CD4-positive, alpha-beta T cell treated with Interleukin-4 for 4 hours (primary cell): ENCODE measurements at places on chromosomes 1 and 21.

DNA sequence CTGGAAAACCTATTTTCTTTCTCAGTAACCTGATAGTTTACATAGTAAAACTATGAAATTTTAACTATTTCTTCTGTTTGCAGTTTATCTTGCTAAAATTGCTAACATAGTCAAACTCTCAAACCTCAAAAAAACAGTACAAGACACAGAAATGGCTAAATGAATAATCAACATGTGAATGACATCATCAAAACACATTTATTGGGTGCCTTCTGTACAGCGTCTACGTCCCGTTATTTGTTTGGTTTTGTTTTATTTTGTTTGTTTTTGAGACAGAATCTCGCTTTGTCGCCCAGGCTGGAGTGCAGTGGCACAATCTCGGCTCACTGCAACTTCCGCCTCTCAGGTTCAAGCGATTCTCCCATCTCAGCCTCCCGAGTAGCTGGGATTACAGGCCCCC is 11.2 kb downstream of the RBM34 start:
- no peak for DNase-seq

DNA sequence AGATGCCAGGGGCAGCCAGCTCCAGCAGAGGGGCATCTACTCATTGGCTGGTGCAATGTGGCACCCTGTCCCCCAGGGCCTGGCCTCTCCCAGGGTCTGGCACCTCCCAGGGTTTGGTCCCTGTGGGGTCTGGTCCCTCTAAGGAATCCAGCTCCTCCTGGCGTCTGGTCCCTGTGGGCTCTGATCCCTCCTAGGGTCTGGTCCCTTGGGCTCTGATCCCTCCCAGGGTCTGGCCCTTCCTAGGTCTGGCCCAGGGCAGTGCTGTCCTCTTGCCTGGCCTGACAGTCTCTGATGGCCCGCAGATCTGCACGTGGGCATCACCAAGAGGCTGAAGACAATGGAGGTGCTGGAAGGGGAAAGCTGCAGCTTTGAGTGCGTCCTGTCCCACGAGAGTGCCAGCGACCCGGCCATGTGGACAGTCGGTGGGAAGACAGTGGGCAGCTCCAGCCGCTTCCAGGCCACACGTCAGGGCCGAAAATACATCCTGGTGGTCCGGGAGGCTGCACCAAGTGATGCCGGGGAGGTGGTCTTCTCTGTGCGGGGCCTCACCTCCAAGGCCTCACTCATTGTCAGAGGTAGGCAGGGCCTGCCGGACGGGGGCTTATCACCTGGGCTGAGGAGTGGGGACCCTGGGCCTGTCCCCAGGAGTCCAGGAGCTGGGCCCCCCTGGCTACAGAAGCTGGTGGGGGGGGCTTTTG is 73.9 kb downstream of the OBSCN start:
- no peak for DNase-seq

GRCh38 chr1:110606657-110607535 is 738 bp upstream of the KCNA2 start:
- DNase-seq = no peak

- DNase-seq = peak; percentile 70
Observed at GRCh38 chr1:93304716-93305138, 41.0 kb upstream of the DR1 start.

DNA sequence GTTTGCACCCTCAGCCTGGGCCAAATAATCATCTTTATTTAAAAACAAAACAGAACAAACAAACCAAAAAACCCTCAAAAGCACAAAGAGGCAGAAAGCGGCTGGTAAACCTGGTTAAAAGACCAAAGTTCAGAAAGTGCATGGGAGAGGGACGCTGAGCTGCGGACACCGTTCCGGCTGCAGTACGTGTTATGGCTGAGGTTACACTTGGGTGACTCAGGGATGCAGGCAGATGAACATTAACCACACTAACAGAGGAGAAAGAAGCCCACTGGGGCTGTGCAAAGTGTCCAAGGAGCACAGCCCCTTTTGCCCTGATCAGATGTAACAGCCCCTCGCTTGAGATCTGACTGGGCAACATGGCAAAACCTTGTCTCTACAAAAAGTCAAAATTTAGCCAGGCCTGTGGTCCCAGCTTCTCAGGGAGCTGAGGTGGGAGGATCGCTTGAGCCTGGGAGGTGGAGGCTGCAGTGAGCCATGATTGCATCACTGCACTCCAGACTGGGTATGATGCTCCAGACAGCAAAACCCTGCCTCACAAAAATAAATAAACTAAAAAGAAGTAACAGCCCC is 28.3 kb downstream of the GPR157 start:
- no peak for DNase-seq

DNA sequence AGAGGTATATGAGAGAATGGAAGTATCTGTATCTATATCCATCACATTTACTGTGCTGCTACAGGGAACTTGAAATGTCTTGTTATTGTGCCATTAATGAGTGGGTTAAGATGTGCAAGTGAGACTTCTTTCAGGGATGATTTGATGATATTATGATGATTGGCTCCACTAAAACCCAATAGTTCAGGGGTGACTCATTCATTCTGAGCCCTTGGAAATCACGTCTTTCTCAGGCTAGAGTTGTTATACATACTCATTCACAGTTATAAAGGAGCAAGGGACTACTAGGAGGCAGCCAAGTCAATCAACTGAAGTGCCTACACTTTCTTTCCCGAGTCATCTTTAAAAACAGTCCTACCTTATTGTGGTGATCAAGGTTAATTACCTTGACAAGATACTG is 1109.8 kb upstream of the B3GALT2 start:
- DNase-seq = no peak

GRCh38 chr1:241591317-241591716 is 48.9 kb downstream of the CHML start:
- DNase-seq = no peak

DNA sequence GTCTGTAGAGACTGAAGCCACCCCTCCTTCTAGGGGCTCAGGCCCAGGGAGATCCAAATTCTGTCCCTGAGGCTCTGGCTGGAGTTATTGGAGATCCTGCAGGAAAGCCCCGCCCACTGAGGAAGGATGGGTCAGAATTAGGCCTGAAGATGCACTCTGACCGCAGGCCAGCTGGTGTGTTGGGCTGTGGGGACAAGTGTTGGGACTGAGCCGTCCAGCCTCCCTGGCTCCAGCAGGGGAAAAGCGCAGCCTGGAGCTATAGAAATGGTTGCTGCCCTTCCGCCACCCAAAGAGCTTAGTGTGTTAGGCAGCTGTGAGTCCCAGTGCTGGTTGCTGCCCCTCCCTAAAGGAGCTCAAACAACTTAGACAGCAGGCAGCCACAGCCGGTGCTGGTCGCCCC is 33.0 kb upstream of the PRRX1 start:
- no peak for DNase-seq

DNA sequence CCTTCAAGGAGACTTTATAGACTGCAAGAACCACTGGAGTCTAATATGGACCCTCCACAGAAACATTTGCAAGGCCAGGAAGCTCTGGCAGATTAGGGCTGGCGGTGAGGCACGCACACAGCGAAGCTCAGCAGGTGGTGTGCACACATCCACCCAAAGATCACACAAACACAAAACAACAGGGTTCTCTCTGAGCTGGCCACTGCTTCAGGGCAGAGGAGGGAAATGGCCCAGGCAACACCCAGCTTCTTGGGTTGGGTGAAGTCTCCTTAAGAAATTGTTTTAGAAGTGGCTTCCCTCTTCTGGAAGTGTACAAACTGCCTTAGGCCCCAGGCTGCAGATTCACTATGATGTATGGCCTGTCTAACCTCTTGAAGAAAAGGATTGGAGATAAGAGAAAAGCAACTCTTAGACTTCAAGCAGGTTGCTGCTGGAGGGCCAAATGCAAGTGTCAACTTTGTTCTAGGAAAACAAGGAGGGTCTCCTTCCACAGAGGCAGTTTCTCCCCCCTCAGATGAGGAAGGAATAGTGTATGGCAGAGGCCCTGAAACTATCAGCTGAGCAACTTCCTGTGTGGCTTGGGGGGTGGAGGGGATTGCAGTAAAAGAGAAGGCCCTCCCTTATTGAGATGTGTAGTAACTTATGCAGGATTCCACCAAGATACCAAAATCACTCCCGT is 2.0 kb downstream of the RCSD1 start:
- peak; percentile 53 for DNase-seq

DNA sequence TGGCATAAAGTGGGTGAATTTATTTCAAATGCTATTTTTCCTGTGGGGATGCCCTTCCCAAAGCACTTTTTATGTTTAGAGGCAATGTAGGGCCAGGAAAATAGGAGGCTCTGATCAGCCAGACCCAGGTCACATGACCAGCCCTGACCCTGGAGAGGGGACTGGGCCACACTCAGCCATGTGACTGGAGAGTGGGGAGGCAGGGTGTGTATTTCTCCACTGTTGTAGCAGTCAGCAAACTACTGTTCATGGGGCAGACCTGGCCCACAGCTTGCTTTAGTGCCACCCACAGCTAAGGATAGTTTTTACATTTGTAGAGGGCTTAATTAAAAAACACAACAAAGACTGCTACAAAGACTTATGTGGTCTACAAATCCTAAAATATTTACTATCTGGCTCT is 153.8 kb downstream of the ACTL8 start:
- no peak for DNase-seq

DNA sequence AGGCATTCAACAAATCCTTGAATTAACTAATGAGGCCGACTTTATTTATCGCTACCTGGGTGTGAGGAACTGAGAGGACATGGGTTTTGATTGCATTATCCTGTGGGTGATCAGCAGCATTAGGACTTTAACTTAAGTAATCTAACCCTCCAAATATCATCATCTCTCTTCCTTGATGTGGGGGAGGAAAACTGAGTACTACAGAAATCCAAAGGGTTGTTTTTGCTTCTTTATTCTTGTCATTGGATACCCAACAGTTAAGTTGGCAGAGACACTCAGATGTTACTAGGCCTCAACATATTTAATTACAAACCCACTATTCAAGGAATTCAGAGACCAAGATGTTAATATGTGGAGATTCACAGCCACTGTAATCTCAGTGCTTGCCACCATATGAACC is 97.4 kb upstream of the ST6GALNAC5 start:
- no peak for DNase-seq

GRCh38 chr21:25878344-25878743 is 143.6 kb downstream of the GABPA start:
- DNase-seq = no peak

- no peak for DNase-seq
Observed at GRCh38 chr1:110114173-110114572, 1.9 kb downstream of the UBL4B start.

DNA sequence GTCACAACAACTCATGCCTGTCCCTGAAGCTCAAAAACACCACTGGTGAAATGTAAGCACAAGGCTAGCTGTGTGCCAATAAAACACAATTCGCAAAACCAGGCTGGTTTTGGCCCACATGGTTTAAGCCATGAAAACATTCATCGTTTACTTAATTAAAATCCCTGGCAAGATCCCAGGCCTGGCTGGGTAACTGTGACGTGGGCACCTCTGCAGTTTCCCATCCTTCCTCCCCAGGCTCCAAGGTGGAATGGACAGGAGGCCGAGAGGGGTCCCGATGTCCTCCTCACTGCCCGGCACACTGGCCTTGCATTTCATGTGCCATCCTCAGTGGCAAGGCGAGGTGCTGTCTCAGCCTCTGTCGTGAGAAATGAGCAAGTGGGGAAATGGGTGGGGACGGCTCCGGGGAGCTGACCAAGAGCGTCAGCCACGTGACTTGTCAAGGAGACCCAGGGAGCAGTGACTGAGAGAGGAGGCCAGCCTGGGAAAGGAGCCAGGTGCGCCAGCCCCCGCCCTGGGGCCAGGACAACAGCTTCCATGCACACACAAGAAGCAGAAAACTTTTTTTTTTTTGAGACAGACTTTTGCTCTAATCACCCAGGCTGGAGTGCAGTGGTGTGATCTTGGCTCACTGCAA is 153.1 kb upstream of the RAB4A start:
- DNase-seq = no peak

DNA sequence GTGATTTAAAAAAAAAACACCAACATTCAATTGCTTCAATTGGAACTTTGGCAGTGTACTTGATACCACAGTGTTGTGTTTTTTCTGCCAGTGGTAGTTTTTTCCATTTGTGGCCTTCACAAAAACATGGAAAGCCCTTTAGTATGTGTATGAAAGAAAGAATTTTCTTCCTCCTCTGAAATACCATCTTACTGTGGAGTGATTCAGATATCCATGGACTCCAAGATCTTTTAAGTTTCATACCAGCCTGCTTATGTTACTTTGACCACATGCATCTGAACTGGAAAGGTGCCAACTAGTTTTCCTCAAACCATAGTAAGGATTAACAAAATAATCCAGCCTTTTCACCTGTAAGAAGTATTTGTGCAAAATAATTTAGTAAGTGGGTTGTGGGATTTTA is 3.4 kb downstream of the PPP2R5A start:
- DNase-seq = no peak

DNA sequence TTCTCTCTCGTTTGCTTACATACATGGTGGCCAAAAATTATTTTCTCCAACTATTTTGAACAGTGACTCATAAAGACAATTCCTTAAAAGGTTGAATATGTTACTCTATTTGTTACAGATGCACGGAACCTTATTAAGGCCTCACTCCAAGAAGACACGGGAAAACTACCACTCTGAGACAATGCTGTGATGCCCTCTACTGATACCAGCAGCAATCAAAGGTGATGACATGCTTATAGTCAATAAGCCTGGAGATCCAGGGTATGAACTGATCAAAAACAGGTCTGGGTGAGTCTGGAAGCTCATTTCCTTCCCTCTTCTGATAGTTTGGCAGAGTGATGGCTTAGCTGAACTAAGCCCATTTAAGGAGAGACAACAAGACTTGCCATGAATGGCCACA is 563.0 kb downstream of the LRRIQ3 start:
- DNase-seq = no peak

GRCh38 chr21:32645261-32646182 is 33.3 kb upstream of the CFAP298 start:
- DNase-seq = no peak

GRCh38 chr1:152654110-152654509 is 9.1 kb upstream of the LCE2D start:
- peak; percentile 43 for DNase-seq

DNA sequence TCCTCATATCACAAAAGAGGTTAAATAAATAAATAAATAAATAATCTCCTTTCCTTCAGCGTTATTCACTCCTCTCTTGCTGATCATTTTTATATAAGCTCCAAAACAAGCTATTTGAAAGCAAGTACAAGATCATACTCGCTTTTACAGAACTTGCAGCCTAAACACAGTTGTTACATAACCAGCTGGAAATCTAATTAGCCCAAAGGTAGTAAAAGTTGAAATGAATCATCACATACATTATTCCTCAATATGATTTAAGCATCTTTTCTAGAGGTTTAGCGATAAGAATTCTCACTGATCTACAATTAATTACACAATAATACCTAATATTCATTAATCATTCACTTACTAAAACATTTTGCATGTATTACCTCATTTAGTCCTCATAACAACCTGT is 160.2 kb downstream of the COP1 start:
- no peak for DNase-seq

- DNase-seq = no peak
Observed at GRCh38 chr1:201468501-201468843, 516 bp downstream of the PHLDA3 start.

GRCh38 chr1:245389873-245390272 is 235.1 kb downstream of the KIF26B start:
- DNase-seq = no peak
